Activated CD4-positive, alpha-beta memory T cell treated with anti-CD3 and anti-CD28 coated beads, Interleukin-2, amount 10 ng/mL, durations not matched to agents 7 days and 5 days (primary cell): ENCODE measurements at places on chromosomes 5 and 9. TPM values are rescaled to one million over a fixed set of nuclear protein-coding genes. Genes with fewer than 3 reads are reported as not detected.

ZBTB26 gene
- total RNA-seq = 8.4 TPM

CXCL14 gene
- total RNA-seq = not detected

COL15A1 gene
- total RNA-seq = 0.33 TPM

MOB3B gene
- total RNA-seq = 0.05 TPM

FGFR4 gene
- 0.53 TPM for total RNA-seq

SLC6A3 gene
- not detected for total RNA-seq

GKAP1 gene
- total RNA-seq = 3.8 TPM

OSMR gene
- not detected for total RNA-seq

SYK gene
- not detected for total RNA-seq

SPATA31D4 gene
- not detected for total RNA-seq

WNT8A gene
- not detected for total RNA-seq

PCDHGB3 gene
- 0.25 TPM for total RNA-seq

DRD1 gene
- total RNA-seq = not detected

SLC12A2 gene
- 14.8 TPM for total RNA-seq

SLC6A19 gene
- not detected for total RNA-seq

SPINK4 gene
- not detected for total RNA-seq

PCDHGA6 gene
- total RNA-seq = 0.10 TPM

GPSM1 gene
- 6.5 TPM for total RNA-seq

TMC1 gene
- total RNA-seq = 0.28 TPM

SLC45A2 gene
- total RNA-seq = not detected

TIFAB gene
- total RNA-seq = not detected

TTC23L gene
- not detected for total RNA-seq

ERAP2 gene
- total RNA-seq = 93.9 TPM

CDH18 gene
- not detected for total RNA-seq

MAPKAP1 gene
- 47.2 TPM for total RNA-seq

SPATA31A3 gene
- not detected for total RNA-seq

MARVELD2 gene
- total RNA-seq = 0.18 TPM

PFN3 gene
- not detected for total RNA-seq

PCDHB3 gene
- total RNA-seq = not detected

SHB gene
- total RNA-seq = 1.0 TPM
